ENCODE measurements at places on chromosomes 11 and 22. TPM values are rescaled to one million over a fixed set of nuclear protein-coding genes. Genes with fewer than 3 reads are reported as not detected.

GRCh38 chr11:2215561-2216399 is 44.2 kb upstream of the TH start:
- DNase-seq = no peak

DNA sequence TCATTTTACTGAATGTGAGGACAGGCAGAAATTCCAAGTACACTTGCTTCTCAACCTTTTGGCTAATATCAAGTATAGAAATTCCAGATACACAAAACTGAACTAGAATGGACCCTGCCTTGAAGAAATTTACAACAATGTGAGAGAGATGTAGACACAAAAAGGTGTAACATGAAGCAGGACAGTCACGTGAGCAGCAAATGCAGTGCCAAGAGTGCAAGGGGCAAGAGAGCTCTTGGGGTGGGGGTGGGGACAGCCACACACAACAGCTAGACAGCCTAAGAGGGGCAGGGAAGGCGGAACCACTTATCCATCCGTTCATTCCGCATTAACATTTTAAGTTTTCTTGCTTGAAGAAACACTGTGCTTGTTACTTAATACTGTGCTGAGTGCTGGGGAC is 28.9 kb downstream of the PLEKHA7 start:
- no peak for DNase-seq

HBE1 gene
- 157 TPM for total RNA-seq

LUZP2 gene
- total RNA-seq = 0.07 TPM

DNA sequence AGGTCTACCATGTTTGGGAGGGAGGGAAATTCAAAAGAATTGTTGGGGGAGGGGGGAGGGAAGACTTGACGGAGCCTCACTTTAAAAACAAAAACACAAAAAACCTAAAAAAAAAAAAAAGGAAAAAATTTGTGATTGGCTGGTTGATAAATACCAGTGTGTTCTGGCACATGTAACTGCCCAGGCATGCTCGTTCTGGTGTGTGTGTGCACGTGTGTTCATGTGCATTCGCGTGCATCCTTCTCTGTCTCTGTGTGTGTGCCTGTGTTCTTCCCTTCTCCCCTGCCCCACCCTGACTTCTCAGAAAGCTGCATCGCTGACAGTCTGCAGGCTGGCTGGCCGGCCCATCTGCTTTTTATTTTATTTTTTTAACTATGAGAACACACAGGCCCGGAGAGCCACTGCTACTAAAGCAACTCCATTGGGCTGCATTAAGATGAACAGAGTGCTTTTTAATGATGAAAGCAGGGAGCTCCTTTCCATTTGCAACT is 22.6 kb upstream of the ADSL start:
- DNase-seq = no peak

CDC45 gene
- 59.7 TPM for total RNA-seq

GSC2 gene
- not detected for total RNA-seq

GRCh38 chr11:3825473-3826154 is 15.1 kb downstream of the RHOG start:
- DNase-seq = no peak

VPREB1 gene
- not detected for total RNA-seq

DNA sequence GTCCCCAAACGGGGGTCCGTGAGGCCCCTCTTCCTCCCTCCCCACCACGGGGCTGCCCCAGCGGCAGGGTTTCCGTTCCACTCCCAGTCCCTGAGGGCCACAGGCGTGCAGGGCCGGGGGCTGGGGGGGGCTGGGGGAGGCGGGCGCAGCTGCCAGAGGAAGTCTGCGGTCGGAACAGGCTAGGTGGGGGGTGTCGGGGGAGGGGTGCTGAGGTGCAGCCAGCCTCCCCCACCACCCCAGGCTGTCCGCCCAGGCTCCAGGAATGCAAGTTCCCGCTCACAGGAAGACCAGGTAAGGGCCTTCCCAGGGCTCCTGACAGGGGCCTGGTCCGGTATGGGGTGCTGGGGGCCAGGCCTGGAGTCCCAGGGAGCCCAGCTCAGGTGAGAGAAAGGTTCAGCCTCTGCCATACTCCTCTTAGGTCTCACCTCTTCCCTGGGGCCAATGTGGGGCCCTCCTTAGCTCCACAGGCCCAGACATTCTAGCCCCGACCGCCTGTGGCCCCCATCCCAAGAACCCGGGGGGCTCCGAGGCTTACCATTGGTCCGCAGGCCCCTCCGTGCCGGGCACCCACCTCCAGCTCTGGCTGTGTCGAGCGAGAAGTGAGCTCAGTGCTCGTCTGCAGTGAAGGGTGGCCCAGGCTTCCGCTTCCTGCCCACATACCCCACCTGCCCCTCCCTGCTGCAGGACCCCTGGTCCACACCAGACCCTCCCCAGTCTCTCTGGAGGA is at the start of gene PTPRCAP:
Gene PTPRCAP, minus strand, starts transcription at position 601 of the 727 bp plus-strand sequence. Its CDS starts 63 bp downstream, at position 538.
- no peak for DNase-seq

DLG2 gene
- 0.23 TPM for total RNA-seq

- DNase-seq = no peak
These were observed 1.0 kb downstream of the ADM2 start for GRCh38 chr22:50482107-50483074.
